ENCODE measurements at places on chromosomes 1 and 21.
A peak's percentile ranks its signal among the peaks of the same experiment; 100 is the strongest.

- no peaks in the 10 kb centered on the region for H3K27me3 ChIP-seq
- peak; percentile 25 for DNase-seq
- H3K27ac ChIP-seq, result no peak overlapping the region
- H3K4me1 ChIP-seq, result 0 out of 2 replicates have a peak, but pooled peaks cover 6% of the 10 kb centered on the region
- H3K36me3 ChIP-seq, result no peaks in the 10 kb centered on the region
- no peak overlapping the region for H3K4me3 ChIP-seq
These were observed 3.6 kb downstream of the RXRG start for GRCh38 chr1:165441166-165441880.

DNA sequence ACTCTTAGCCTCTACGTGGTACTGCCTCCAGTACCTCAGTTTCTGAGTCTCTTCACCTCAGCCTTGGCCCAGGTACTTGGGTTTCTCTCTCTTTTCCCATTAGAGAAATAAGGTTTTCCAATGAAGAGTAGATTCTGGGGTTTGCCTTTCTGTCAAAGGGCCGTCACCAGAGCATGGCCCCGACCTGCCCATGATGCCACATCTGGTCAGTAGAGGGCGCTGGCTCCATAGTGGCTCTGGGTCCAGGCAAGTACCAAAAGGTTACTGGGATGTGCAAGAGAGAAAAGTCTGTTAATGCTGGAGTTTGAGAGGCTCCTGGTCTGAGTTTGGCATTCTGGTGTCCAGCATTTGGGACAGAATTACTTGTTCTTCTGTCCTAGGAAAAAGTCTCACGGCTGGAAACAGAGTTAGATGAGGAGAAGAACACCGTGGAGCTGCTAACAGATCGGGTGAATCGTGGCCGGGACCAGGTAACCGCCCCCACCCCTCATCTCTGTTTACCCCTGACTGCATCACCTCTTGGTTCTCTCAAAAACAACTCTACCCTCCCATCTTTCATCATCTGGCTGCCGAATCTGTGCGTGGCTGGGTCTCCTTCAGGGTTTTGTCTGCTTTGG is 5.3 kb upstream of the TUFT1 start:
- H3K27me3 ChIP-seq, result no peaks in the 10 kb centered on the region
- peaks cover 6% of the 10 kb centered on the region for H3K4me1 ChIP-seq
- H3K4me3 ChIP-seq, result no peak overlapping the region

- peak overlapping the region; percentile 96 for H3K27ac ChIP-seq
- peak; percentile 99 for DNase-seq
- H3K36me3 ChIP-seq, result no peaks in the 10 kb centered on the region
- peaks cover 89% of the 10 kb centered on the region for H3K4me1 ChIP-seq
- H3K4me3 ChIP-seq, result peak overlapping the region; percentile 7
These were observed 9.1 kb downstream of the LMNA start for GRCh38 chr1:156123356-156124196.

GRCh38 chr1:109787845-109788601 is 24.3 kb upstream of the EPS8L3 start:
- no peaks in the 10 kb centered on the region for H3K36me3 ChIP-seq
- H3K27me3 ChIP-seq, result no peaks in the 10 kb centered on the region
- peaks cover 23% of the 10 kb centered on the region for H3K4me1 ChIP-seq
- no peak for DNase-seq
- no peak overlapping the region for H3K4me3 ChIP-seq

DNA sequence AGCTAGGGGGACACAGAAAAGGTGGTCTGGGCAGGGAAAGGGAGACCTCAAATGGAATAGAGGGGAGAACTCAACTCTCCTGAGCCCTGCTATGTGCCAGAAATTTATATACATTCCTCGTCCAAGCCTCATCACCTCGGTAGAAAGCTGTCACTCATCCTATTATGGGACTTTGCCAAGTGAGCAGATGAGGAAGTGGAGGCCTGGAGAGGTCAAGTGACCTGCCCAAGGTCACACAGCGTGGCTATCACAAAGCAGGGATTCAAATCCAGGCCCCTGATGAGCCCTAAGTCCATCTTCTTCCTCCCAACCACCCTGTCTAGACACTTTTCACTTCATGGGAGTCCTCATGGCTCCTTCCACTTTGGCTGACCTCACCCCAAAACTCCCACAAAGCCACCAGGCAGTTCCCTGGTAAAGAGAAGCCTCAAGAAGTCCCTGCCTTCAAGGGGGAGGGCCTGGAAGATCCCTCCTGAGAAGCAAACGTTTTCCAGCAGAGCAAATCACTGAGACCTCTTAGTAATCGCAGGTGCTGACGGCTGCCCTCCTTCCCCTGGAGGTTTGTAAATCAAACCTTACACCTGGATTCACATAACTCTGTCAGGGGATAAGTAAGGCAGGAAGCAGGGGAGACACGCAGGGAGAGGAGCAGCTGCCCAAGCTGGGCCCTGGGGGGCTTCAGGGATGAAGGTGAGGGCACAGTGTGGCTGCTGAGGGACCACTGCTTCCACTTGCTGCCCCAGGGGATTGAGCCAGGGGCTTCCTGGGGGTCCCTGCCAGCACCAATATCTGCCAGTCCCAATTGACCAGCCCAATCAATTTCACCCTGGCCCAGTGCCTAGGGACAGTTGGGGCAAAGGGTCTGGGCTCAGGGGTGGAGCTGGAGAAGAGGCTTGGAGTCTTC is 351.2 kb downstream of the MATN1 start:
- no peak overlapping the region for H3K4me3 ChIP-seq
- peaks cover 3% of the 10 kb centered on the region for H3K4me1 ChIP-seq
- no peaks in the 10 kb centered on the region for H3K36me3 ChIP-seq
- no peak overlapping the region for H3K27ac ChIP-seq

GRCh38 chr1:6005276-6005917 is 13.2 kb upstream of the NPHP4 start:
- no peak for DNase-seq
- no peaks in the 10 kb centered on the region for H3K36me3 ChIP-seq
- H3K27me3 ChIP-seq, result no peaks in the 10 kb centered on the region
- no peak overlapping the region for H3K4me3 ChIP-seq

GRCh38 chr1:40562185-40562584 is 30.7 kb downstream of the ZNF684 start:
- no peaks in the 10 kb centered on the region for H3K36me3 ChIP-seq
- no peaks in the 10 kb centered on the region for H3K27me3 ChIP-seq

DNA sequence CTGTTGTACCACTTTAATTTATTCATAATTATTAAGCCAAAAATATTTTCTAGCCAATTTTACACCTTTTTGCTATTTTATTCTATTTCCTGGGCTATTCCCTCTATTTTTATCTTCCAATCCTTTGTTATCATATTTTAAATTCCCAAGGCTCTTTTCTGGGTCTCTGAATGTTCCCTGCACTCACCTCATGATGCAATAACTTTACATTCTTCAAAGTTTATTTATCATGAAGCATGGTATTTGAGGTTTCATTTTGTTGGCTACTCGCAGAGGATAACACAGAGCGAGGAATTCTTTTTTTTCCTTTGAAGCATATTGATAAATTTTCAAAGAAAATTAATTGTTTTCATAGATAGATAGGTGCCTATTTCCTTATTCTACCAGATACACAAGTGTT is 489.8 kb upstream of the TMPRSS15 start:
- H3K36me3 ChIP-seq, result no peaks in the 10 kb centered on the region
- no peaks in the 10 kb centered on the region for H3K27me3 ChIP-seq
- H3K4me1 ChIP-seq, result no peaks in the 10 kb centered on the region

DNA sequence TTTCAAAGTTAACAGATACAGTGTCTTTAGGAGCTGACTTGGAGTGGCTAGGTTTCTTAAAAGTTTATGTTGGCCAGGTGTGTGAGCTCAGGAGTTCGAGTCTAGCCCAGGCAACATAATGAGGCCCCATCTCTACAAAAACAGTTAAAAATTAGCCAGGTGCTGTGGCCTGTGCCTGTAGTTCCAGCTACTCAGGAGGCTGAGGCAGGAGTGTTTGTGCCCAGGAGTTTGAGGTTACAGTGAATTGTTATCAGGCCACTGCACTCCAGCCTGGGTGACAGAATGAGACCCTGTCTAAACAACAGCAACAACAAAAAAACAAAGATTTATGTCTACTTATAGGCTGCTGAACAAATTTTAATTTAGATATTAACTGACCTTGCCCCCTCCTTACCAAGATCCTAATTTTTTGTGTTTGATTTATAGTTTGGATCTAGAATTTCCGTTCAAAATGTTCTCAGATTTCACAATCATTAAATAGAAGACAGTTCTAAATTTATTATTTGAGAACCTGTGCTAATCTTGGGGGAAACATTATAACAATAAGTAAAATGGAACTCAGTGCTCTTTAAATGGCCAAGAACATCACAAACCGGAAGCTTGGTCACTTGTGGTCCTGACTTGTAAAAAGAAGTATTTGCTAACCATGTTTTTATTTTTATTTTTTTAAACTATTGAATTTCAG is 67.8 kb downstream of the POU2F1 start:
- H3K4me1 ChIP-seq, result no peaks in the 10 kb centered on the region
- no peaks in the 10 kb centered on the region for H3K27me3 ChIP-seq
- H3K4me3 ChIP-seq, result no peak overlapping the region
